ENCODE measurements at places on chromosomes 6 and 20. TPM values are rescaled to one million over a fixed set of nuclear protein-coding genes. Genes with fewer than 3 reads are reported as not detected.

GRCh38 chr6:30399390-30400058 lies 54.6 kb downstream of the RPP21 start:
- no peak overlapping the region for H3K27ac ChIP-seq
- no peaks in the 10 kb centered on the region for H3K36me3 ChIP-seq
- peaks cover 66% of the 10 kb centered on the region for H3K27me3 ChIP-seq
- no peak overlapping the region for H3K4me3 ChIP-seq
- no peak for DNase-seq
- no peaks in the 10 kb centered on the region for H3K4me1 ChIP-seq

GABBR1 gene
- total RNA-seq, result 35.3 TPM

- H3K27me3 ChIP-seq, result peaks cover 80% of the 10 kb centered on the region
- no peak for DNase-seq
Observed at GRCh38 chr20:32959351-32960221, 44.6 kb downstream of the SUN5 start.

TREM2 gene
- total RNA-seq, result not detected

GRCh38 chr6:166204852-166205650 lies 37.4 kb upstream of the TBXT start:
- peaks cover 25% of the 10 kb centered on the region for H3K27me3 ChIP-seq
- no peaks in the 10 kb centered on the region for H3K36me3 ChIP-seq

GRCh38 chr20:48949304-48950170 lies 28.0 kb downstream of the ARFGEF2 start:
- DNase-seq, result no peak
- H3K4me1 ChIP-seq, result peaks cover 35% of the 10 kb centered on the region
- no peak overlapping the region for H3K27ac ChIP-seq
- H3K27me3 ChIP-seq, result no peaks in the 10 kb centered on the region
- peaks cover 57% of the 10 kb centered on the region for H3K36me3 ChIP-seq

GRCh38 chr6:163182696-163183095 lies 231.8 kb upstream of the QKI start:
- H3K36me3 ChIP-seq, result peaks cover 5% of the 10 kb centered on the region
- H3K27ac ChIP-seq, result no peak overlapping the region
- H3K27me3 ChIP-seq, result no peaks in the 10 kb centered on the region
- no peak overlapping the region for H3K4me3 ChIP-seq

- H3K36me3 ChIP-seq, result no peaks in the 10 kb centered on the region
- no peak for DNase-seq
- peak overlapping the region; percentile 80 for H3K27ac ChIP-seq
Observed at GRCh38 chr20:53872561-53873229, 197.7 kb downstream of the BCAS1 start.

DNA sequence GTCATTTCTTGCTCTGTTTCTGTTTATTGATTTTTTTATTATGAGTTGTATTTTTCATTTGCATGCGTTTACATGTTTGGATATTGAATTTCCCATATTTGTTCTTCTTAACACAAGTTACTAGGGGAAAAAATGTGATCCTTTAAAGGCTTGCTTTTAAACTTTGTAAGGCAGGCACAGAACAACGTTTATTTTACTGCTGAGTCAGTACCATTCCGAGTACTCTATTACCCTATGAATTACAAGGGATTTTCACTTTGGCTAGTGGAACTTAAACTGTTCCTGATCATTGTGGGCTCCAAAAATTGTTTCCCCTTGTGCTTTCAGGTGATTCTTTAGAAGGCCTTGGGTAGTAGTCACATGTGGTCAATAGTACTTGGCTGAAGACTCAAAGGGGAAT lies 28.5 kb downstream of the FAM162B start:
- H3K36me3 ChIP-seq, result no peaks in the 10 kb centered on the region
- no peaks in the 10 kb centered on the region for H3K4me1 ChIP-seq
- no peak overlapping the region for H3K4me3 ChIP-seq
- no peak for DNase-seq
- H3K27me3 ChIP-seq, result no peaks in the 10 kb centered on the region

- DNase-seq, result no peak
- peaks cover 10% of the 10 kb centered on the region for H3K27me3 ChIP-seq
- H3K4me3 ChIP-seq, result no peak overlapping the region
- H3K27ac ChIP-seq, result no peak overlapping the region
- peaks cover 10% of the 10 kb centered on the region for H3K4me1 ChIP-seq
Observed at GRCh38 chr6:137734875-137735182, 132.2 kb upstream of the TNFAIP3 start.

- peak; percentile 31 for DNase-seq
- no peak overlapping the region for H3K4me3 ChIP-seq
- H3K27ac ChIP-seq, result no peak overlapping the region
- H3K4me1 ChIP-seq, result no peaks in the 10 kb centered on the region
- no peaks in the 10 kb centered on the region for H3K27me3 ChIP-seq
Observed at GRCh38 chr6:4732691-4733315, 43.4 kb upstream of the CDYL start.

- no peaks in the 10 kb centered on the region for H3K27me3 ChIP-seq
- no peaks in the 10 kb centered on the region for H3K36me3 ChIP-seq
- H3K4me3 ChIP-seq, result no peak overlapping the region
- no peak overlapping the region for H3K27ac ChIP-seq
- no peaks in the 10 kb centered on the region for H3K4me1 ChIP-seq
- no peak for DNase-seq
Observed at GRCh38 chr6:132142768-132143167, 191.6 kb upstream of the CCN2 start.

- peaks cover 5% of the 10 kb centered on the region for H3K36me3 ChIP-seq
- H3K27ac ChIP-seq, result peak overlapping the region; percentile 71
- peak; percentile 79 for DNase-seq
- peak overlapping the region; percentile 48 for H3K4me3 ChIP-seq
- peaks cover 51% of the 10 kb centered on the region for H3K4me1 ChIP-seq
- no peaks in the 10 kb centered on the region for H3K27me3 ChIP-seq
Observed at GRCh38 chr6:25359891-25360290, 80.7 kb downstream of the CARMIL1 start.

DNA sequence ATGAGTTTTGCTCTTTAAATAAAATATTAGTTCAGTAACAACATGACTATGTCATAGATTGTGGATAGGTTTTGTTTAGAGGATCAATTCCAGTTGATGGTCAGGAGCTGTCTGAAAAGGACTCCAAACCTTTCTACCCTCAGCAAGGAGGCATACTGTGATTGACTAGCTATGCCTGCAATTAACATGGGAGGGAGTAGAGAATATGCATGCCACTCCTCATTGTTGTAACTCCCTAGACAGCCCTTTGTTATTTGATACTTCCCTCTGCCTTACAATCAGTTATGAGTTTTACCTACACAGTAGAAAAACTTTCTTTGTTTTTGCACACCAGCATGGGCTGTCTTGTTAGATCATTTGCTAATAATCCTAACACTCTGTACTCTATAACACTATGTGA lies 1418.5 kb downstream of the KHDRBS2 start:
- no peak overlapping the region for H3K27ac ChIP-seq
- H3K27me3 ChIP-seq, result no peaks in the 10 kb centered on the region
- H3K4me1 ChIP-seq, result no peaks in the 10 kb centered on the region
- no peaks in the 10 kb centered on the region for H3K36me3 ChIP-seq

GRCh38 chr6:137764464-137764863 lies 102.6 kb upstream of the TNFAIP3 start:
- peak overlapping the region; percentile 22 for H3K27ac ChIP-seq
- H3K36me3 ChIP-seq, result no peaks in the 10 kb centered on the region
- DNase-seq, result no peak
- no peaks in the 10 kb centered on the region for H3K27me3 ChIP-seq
- peaks cover 18% of the 10 kb centered on the region for H3K4me1 ChIP-seq
- H3K4me3 ChIP-seq, result no peak overlapping the region

GRCh38 chr20:53664121-53664520 lies 70.5 kb upstream of the ZNF217 start:
- no peak for DNase-seq
- H3K36me3 ChIP-seq, result peaks cover 10% of the 10 kb centered on the region
- no peaks in the 10 kb centered on the region for H3K4me1 ChIP-seq
- H3K4me3 ChIP-seq, result no peak overlapping the region
- no peaks in the 10 kb centered on the region for H3K27me3 ChIP-seq

DNA sequence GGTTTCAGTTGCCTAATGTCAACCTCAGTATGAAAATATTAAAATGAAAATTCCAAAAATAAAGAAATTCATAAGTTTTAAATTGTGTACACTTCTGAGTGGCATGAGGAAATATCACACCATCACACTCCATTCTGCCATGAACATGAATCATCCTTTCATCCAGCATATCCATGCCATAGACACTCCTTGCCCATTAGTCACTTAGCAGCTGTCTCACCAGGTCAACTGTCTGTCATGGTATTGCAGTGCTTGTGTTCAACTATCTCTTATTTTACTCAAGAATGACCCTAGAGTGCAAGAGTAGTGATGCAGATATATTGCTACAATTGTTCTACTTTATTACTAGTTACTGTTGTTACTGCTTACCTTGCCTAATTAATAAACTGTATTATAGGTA lies 712.4 kb downstream of the EPHA7 start:
- no peak for DNase-seq
- no peak overlapping the region for H3K4me3 ChIP-seq
- no peak overlapping the region for H3K27ac ChIP-seq
- no peaks in the 10 kb centered on the region for H3K27me3 ChIP-seq
- no peaks in the 10 kb centered on the region for H3K4me1 ChIP-seq
- H3K36me3 ChIP-seq, result no peaks in the 10 kb centered on the region

- no peak overlapping the region for H3K27ac ChIP-seq
- H3K4me3 ChIP-seq, result no peak overlapping the region
- peaks cover under 1% of the 10 kb centered on the region for H3K36me3 ChIP-seq
- H3K4me1 ChIP-seq, result peaks cover 23% of the 10 kb centered on the region
- H3K27me3 ChIP-seq, result no peaks in the 10 kb centered on the region
Observed at GRCh38 chr6:106124437-106125430, 38.6 kb downstream of the PRDM1 start.

HUS1B gene
- 0.71 TPM for total RNA-seq

PRDM13 gene
- total RNA-seq, result 1.3 TPM

DNA sequence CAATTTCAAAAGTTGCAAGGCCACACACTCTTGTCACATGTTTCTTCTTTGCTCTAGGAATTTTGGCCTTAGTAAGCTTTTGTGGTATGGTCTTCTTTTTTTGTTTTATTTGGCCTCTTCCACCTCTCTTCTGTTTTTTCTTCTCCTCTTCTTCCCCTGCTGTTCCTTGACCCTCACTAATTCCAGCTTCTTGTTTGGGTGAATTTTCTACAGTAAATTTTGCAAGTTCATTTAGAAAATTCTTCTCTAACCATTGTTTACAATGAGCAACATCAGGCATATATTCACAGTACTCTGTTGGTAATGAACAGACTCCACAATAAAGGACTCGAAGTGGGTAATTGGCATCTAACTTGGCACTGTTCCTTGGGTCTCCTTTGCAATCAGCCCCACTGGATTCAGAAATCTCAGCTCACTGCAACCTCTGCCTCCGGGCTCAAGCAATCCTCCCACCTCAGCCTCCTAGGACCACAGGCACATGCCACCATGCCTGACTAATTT lies 5.0 kb downstream of the ASIP start:
- no peak for DNase-seq
- peaks cover 19% of the 10 kb centered on the region for H3K27me3 ChIP-seq
- H3K27ac ChIP-seq, result no peak overlapping the region
- no peaks in the 10 kb centered on the region for H3K4me1 ChIP-seq

- H3K27ac ChIP-seq, result no peak overlapping the region
- H3K4me3 ChIP-seq, result no peak overlapping the region
- no peak for DNase-seq
- peaks cover 11% of the 10 kb centered on the region for H3K27me3 ChIP-seq
- peaks cover 8% of the 10 kb centered on the region for H3K4me1 ChIP-seq
- no peaks in the 10 kb centered on the region for H3K36me3 ChIP-seq
Observed at GRCh38 chr6:135146162-135146934, 34.8 kb upstream of the MYB start.

- H3K27me3 ChIP-seq, result no peaks in the 10 kb centered on the region
- DNase-seq, result no peak
- peak overlapping the region; percentile 26 for H3K27ac ChIP-seq
- peaks cover 50% of the 10 kb centered on the region for H3K4me1 ChIP-seq
- peak overlapping the region; percentile 90 for H3K4me3 ChIP-seq
Observed at GRCh38 chr20:32205110-32205842, 2.3 kb downstream of the PLAGL2 start.

ZBP1 gene
- total RNA-seq, result 2.9 TPM

DNA sequence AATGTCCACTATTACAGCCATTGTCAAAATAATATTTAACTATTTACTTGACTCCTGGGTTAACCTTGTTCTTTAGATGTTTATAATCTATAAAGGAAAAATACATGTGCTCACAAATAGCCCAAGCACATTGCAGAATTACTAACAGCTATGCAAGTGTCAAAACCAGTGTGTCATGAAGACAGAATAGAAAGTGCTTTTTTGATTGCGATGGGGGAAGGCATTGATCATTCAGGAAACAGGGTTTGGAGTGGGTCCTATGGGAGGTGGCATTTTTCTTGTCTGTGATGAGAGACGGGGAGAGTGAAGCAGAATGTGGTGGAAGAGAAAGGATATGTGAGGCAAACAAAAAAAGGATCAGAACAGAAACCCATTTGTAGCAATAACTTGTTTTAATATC lies 1.0 kb upstream of the AGPAT4 start:
- H3K4me1 ChIP-seq, result peaks cover 12% of the 10 kb centered on the region
- H3K27ac ChIP-seq, result no peak overlapping the region
- H3K36me3 ChIP-seq, result peaks cover 21% of the 10 kb centered on the region
- no peaks in the 10 kb centered on the region for H3K27me3 ChIP-seq
- no peak overlapping the region for H3K4me3 ChIP-seq

ROMO1 gene
- 230 TPM for total RNA-seq

- H3K4me3 ChIP-seq, result no peak overlapping the region
- H3K27me3 ChIP-seq, result peaks cover 24% of the 10 kb centered on the region
- peak; percentile 45 for DNase-seq
- H3K36me3 ChIP-seq, result no peaks in the 10 kb centered on the region
Observed at GRCh38 chr20:3716195-3716834, 3.9 kb upstream of the SIGLEC1 start.

TBXT gene
- not detected for total RNA-seq
